ENCODE measurements at places on chromosomes 6 and 20. TPM values are rescaled to one million over a fixed set of nuclear protein-coding genes. Genes with fewer than 3 reads are reported as not detected.

- DNase-seq = no peak
Observed at GRCh38 chr6:137491478-137491877, 2.7 kb downstream of the OLIG3 start.

CST4 gene
- total RNA-seq = not detected

DNA sequence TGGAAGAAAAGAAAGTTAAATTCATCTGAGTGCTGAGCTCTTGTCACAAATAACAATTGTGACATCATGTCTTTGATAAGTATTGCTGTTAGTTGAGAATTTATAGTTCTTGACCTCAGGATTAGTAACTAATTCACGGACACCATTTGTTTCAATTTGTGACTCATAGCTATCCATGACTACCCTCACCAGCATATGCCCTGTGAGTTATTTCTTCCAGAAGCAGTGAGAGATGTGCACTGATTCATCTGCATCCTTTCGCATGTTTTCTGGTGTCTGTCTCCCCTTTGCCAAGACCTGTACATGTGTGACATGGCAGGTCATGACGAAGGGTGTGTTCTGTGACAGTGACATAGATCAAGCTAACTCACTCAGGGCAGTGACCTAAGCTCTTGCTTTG is 86.9 kb downstream of the SOBP start:
- no peak for DNase-seq

DNA sequence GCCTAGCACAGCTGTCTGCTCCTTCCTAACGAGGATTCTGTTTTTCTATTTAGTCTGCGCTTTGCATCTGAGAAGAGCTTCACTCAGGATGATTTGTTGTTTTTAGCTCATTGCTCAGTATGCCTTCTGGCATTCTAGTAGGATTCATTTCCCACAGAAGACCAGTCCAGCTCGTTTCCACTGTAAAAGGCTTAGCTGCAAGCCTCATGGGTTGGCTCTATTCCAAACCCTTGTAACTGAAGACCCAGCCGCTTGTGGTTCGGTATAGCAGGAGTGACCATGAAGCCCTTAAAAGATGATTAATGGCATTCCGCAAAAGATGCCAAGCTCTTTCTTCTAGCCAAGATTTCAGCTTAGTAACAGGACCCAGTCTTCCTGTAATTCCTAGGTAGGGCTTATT is 7.2 kb downstream of the ADGRF1 start:
- DNase-seq = no peak

GRCh38 chr20:47576516-47577033 is 74.9 kb downstream of the NCOA3 start:
- no peak for DNase-seq

- no peak for DNase-seq
Observed at GRCh38 chr6:155234687-155235086, 29.1 kb upstream of the CLDN20 start.

CPNE5 gene
- total RNA-seq = 0.79 TPM

DNA sequence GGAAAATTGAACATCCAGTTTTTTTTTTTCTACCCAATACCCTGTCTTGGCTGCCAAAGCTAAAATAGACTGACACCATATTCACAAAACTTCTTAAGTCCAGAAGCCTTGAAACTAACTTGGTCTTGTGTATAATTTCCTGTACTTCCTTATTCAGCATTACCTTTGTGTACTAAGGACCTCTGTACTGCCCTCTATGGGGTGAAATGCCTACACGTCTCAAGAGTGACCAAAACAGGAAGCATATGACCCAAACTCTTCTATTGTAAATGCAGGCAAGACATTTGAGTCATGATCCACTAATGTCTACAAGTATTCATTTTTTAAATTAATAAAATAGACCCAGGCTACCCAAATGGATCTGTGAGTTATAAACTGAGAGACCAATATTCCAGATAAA is 50.4 kb downstream of the HMGCLL1 start:
- DNase-seq = no peak

- no peak for DNase-seq
Observed at GRCh38 chr6:27694547-27694874, 217.7 kb downstream of the OR2B2 start.

GATA5 gene
- total RNA-seq = not detected

All from activated CD8-positive, alpha-beta memory T cell treated with anti-CD3 and anti-CD28 coated beads, Interleukin-2, amount 10 ng/mL, durations not matched to agents 7 days and 5 days (primary cell).